ENCODE measurements at places on chromosomes 3 and 15.

DNA sequence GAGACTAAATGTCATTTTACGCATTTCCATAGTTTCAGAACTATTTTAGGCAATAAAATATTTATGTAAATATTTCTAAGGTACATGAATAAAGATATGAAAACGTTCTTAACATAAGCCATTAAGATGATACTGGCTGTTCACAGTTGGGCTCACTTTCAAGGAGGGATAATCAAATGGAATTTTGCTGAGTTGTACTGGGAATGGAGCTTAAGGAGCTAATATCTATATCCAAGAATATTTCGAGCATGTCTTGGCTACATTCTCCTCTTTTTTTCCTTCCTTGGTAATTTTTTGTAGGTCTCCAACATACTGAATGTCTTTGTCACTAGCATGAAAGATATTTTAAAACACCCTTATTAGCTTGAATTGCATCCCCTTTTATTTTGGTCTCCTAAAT, 383.4 kb downstream of the RAP2B start:
- no peak for DNase-seq

DNA sequence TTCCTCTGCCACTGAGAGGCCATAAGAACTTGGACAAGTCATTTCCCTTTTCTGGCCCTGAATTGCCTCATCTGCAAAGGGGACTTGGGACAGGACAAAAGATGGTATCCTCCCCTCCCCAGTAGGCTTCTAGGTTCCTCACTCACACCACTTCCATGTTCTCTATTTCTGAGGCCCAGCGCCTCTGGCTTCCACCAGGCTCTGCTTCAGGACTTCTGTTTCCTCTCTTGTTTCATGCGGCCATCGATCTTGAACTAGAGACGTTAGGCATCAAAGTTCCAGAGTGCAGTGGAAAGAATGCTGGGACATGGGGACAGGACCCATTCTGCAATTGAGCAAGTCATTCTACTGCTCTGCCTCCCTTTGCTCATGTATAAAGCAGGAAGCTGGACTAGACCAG, 1.7 kb downstream of the TM4SF4 start:
- no peak for DNase-seq

GRCh38 chr3:18085429-18085828, 339.7 kb downstream of the SATB1 start:
- no peak for DNase-seq

DNA sequence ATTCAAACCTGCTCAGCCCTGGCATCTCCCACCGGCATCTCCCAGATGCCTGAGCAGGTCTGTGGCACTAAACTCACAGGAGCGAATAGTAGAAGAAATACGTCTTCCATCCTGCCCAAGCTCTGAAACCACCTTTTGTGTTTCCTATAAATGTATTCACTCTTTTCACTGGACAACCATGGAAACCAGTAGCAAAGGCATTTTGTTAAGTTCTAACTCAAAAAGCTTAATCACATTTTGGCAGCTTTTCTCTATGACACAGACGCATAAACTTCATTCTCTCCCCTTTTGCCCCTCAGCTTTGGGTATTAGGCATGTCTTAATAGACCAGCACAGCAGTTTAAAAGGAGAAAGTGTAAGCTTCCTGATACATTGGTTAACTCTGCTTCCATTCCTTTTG, 24.5 kb upstream of the ARNT2 start:
- DNase-seq, result no peak

- peak; percentile 11 for DNase-seq
Observed at GRCh38 chr3:125406070-125406469, 30.9 kb upstream of the ZNF148 start.

DNA sequence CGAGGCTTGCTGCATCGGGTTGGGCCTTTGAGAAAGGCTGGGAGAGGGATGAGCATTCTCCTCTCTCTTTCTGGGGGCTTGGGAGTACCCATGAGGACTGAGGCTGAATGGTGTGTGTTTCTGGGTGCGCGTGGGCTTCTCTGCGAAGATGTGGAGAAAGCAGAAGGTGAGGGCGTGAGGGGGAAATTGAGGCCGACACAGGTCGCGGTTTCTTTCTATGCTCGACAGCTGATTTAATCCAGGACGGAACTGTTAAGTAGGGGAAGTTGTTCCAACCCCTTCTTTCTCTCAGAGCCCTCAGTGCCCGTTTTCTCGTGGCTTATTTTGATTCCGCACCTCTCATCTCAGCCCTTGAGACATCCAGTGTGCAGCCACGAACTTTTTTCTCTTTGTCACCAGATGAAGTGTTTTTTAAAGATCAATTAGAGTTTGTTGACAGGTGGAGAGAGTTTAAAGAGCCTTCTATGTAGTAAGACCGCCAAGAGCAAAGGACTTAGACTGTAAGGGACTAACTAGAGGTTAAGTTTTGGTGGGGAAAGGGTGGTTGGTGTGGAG, 711 bp downstream of the STARD9 start:
- DNase-seq, result no peak

DNA sequence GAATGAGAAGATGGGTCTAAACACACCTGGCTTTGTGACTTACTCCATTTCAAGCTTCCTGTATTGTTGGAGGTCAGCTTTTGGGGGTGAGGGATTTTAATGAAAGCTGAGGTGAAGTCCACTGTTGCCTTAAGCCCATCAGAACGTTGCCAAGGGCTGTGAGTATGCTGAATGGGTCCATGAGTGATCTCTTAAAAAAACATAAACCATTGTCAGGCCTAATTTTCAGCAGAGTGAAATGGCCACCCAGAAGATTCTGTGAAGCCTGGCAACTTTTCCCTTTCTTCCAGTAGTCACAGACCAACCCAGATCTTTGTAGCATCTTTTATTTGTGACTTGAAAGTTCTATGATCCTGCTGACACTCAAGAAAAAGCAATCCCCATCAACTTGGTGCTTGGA, 87.0 kb downstream of the SMAD3 start:
- no peak for DNase-seq

GRCh38 chr3:81732642-81733041, 28.8 kb downstream of the GBE1 start:
- no peak for DNase-seq

- DNase-seq, result no peak
Observed at GRCh38 chr3:141722648-141723047, 15.4 kb upstream of the RNF7 start.

DNA sequence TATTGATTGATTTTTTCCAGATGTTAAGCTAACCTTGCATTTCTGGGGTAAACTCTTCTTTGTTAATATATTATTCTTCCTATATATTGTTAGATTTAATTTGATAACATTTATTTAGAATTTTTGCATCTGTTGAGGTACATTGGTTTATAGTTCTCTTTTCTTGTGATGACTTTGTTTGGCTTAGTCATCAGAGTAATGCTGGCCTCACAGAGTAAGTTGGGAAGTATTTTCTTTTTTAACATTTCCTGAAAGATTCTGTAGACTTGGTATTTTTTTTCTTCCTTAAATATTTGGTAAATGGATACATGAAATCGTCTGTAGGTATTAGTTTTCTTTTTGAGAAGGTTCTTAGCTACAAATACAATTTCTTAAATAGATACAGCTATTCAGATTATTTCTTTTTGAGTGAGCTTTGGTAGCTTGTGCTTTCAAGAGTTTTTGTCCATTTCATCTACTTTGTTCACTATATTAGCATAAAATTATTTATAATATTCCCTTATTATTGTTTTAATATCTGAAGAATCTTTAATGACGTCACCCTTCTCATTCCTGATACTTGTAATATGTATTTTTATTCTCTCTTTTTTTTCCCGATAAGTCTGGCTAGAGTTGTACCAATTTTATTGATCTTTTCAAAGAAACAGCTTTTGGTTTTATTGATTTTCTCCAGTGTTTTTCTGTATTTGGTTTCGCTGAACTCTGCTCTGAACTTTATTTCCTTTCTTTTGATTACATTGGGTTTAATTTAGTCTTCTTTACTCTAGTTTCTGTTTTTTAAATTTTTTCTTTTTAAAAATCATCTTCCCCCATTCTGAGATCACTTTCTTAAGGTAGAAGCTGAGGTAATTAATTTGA, 6.5 kb upstream of the HPS3 start:
- no peak for DNase-seq
